Activated T-cell treated with anti-CD3 and anti-CD28 coated beads, Interleukin-2, amount 50 U/mL, for 24 hours (primary cell): ENCODE measurements at places on chromosomes 4 and X.

DNA sequence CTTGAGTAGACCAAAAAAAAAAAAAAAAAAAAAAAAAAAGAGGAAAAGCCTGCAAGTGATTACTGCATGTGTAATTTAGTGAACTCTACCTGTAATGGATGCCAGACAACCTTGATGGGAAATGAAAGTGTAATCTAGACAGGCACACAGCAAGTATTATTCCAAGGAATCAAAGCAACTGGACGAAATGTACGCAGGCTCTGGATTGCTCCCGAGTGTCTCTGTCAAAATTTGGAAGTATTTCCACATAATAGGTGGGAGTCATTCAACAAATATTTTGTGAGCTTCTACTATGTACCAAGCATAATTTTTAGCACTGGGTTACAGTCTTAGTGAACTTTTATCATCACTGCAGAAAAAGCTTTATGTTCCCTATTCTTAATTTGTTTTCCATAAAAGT, 64.2 kb downstream of the LIMCH1 start:
- peaks cover 3% of the 10 kb centered on the region for H3K27me3 ChIP-seq
- no peak for DNase-seq
- no peaks in the 10 kb centered on the region for H3K36me3 ChIP-seq
- no peak overlapping the region for H3K4me3 ChIP-seq
- H3K4me1 ChIP-seq, result no peaks in the 10 kb centered on the region

DNA sequence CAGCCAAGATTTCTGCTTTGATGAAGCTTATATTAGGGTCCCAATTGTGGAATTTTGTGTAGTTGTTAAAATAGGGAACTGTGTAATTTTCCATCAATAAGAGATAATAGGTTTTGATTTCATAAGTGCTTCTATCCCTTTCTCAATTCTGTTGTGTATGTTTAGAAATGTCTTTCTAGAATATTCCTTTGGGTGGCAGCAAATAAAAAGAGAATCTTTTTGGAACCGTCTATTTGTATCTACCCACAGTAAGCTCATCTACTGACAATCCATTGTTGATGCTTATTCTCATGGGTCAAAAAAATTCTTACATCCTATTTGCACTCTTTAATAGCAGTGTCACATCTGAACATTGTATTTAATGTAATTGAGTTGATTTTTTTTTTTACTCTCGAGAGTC, 61.7 kb downstream of the TMA16 start:
- H3K36me3 ChIP-seq, result no peaks in the 10 kb centered on the region
- no peak overlapping the region for H3K4me3 ChIP-seq
- no peak for DNase-seq
- no peak overlapping the region for H3K27ac ChIP-seq

- no peak overlapping the region for H3K27ac ChIP-seq
- DNase-seq, result no peak
- peaks cover 18% of the 10 kb centered on the region for H3K27me3 ChIP-seq
Measured at GRCh38 chrX:134482371-134482770, 22.4 kb downstream of the HPRT1 start.

DNA sequence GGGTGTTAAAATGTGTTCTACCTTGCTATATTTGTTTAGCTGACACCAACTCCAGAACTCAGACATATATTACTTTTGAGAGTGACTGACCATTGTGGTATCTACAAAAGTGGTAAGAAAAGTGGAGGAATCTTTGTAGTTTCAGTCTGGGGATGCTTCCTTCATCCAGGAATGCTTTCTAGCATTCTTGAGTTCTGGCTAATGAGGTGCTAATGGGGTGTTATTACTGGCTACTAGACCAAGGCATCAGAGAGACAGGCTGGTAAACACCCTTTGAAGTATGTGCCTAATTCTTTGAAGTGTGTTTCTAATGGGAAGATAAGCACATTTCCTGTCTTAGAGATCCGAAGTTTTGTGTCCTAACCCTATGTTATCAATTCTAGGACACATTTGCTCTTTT, 310.4 kb downstream of the SPRY1 start:
- H3K4me1 ChIP-seq, result no peaks in the 10 kb centered on the region
- no peak for DNase-seq
- no peaks in the 10 kb centered on the region for H3K36me3 ChIP-seq
- H3K4me3 ChIP-seq, result no peak overlapping the region
- H3K27ac ChIP-seq, result no peak overlapping the region

GRCh38 chr4:189533603-189534002, 407.1 kb upstream of the FRG1 start:
- H3K27me3 ChIP-seq, result no peaks in the 10 kb centered on the region
- DNase-seq, result no peak
- H3K36me3 ChIP-seq, result no peaks in the 10 kb centered on the region

GRCh38 chr4:165610679-165611437, 232.1 kb downstream of the CPE start:
- no peak for DNase-seq
- H3K27me3 ChIP-seq, result no peaks in the 10 kb centered on the region
- no peaks in the 10 kb centered on the region for H3K36me3 ChIP-seq
- H3K27ac ChIP-seq, result no peak overlapping the region
